ENCODE measurements at places on chromosomes 7 and 10.

DNA sequence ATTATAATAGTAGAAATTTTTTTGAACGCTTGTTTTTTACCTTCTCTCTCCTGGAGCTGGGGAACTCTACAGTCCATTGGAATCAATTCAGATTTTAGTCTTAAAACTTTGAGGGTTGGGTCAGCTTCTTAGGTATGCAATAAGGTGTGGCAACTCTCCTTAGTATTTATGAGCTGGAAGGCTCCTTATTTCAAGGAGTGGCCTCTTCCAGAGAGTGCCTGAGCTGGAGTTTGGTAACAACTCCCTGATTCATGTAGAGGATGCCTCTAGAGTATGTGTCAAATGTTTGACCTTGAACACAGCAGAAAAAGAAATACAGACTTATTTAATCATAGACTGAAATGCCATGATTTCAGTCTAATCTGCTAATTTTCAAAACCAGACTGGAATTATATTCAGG, 11.1 kb downstream of the CDK14 start:
- no peak for DNase-seq

- DNase-seq = no peak
Measured at GRCh38 chr7:151137791-151138152, 29.7 kb downstream of the GBX1 start.

- no peak for DNase-seq
Measured at GRCh38 chr7:34342387-34342786, 315.6 kb upstream of the NPSR1 start.

DNA sequence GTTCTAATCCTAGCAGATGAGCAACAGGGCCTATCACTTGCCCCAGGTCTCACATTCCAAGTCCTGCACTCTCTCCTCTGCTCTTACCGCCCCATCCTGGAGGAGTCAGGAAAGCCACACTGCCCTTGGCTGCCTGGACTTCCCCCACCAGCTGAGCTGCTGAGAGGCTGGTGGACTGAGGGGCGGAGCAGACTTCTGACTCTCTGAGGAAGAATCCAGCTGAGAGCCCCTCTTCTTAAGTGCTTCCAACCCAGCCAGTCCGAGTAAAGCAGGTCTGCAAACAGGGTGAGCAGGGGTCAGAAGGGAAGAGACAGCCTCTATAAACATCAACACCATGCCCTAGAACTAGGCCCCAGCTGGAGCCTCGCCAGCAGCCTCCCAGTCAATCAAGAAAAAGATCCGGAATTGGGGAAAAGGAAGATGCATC, 92.4 kb upstream of the TMEM72 start:
- no peak for DNase-seq

- no peak for DNase-seq
Measured at GRCh38 chr10:71661779-71662336, 57.7 kb downstream of the C10orf105 start.

- DNase-seq = no peak
Measured at GRCh38 chr10:6299234-6299633, 96.5 kb downstream of the PFKFB3 start.

- DNase-seq = no peak
Measured at GRCh38 chr7:66261941-66262340, 56.8 kb downstream of the TPST1 start.

DNA sequence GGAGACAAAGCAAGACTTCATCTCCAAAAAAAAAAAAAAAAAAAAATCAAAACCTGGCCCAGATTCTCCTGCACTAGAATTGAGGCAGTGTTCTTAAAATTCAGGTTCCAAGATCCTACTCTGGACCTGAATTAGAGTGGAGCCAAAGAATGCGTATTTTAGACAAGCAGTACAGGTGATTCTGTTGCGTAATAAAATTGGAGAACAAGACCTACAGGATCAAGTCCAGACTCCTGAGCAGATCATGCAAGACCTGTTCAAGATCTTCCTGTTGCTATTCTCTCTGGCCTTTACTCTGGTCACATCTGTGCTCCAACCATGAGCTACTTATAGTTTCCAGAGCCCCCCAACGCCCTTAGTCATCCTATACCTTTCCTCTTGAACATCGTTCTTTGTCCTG, 51.5 kb upstream of the RSBN1L start:
- DNase-seq = no peak

- no peak for DNase-seq
Measured at GRCh38 chr10:124003871-124004662, 89.3 kb downstream of the CHST15 start.

GRCh38 chr10:101569323-101569621, 18.8 kb downstream of the POLL start:
- DNase-seq = no peak

DNA sequence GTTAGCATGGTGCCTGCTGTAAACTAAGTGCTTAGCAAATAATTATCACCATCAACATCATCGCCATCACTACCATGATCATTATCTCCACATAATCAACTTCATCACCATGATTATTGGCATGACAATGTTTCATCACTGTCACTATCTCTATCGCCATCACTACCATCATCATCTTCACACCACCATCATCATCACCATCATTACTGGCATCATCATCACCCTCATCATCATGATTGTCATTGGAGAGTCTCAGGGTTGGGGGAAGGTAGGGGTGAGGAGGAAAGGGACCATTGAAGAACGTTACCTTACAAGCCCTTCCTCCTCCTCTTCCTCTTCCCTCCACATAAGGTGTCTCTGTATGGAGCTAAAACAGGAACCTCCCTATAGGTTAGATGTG, 54.9 kb upstream of the GPR26 start:
- no peak for DNase-seq

DNA sequence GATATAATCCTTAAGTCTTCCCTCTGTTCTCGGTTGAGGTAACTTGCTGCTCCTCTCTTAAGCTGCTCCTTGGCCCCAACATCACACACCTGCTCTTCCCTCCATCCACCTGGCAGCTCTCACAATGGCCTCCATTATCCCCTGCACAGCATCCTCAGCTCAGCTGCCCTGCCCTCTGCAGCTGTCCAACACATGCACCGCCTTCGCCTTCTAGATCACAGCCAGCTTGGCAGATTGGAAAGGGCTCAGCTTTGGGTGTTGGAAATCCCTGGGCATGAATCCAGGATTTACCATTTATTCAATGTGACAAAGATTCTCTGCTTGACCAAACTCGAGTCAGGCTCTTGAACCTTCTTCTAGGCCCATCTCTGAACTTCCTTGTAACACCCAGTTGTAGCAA, 20.6 kb downstream of the RGR start:
- peak; percentile 1 for DNase-seq

DNA sequence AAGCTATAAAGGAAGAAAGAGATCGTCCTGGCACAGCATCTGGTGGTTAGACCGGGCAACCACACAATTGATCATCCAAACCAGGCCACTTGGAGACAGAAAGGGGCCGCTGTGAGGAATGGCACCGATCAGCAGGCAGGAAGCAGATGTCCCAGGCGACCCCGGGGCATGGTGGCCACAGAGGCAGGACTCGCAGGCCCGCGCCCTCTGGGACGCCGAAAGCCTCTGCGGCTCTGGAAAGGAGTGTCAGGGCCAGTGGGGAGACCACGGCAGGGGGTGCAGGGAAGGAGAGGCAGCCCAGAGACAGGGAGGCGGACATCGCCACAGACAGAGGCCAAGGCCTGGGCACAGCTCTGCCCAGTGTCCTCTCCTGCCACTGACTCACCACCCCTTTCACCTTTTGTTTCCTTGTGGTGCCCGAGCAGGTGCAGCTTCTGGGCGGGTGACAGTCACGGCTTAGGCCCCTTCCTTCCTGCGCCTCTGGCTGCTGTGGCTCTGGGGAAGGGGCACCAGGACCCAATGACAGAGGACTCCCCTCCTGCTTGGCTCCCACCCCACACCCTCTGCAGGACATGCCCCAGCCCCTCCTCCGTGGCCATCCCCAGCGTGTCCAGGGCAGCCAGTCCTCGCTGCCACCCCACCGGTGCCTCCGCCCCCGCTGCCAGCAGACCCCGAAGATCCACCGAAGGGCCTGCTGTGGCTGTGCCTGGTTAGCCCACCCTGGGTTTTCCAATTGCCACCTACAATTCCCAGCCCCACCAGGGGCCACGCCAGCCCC, 10.9 kb downstream of the STK32C start:
- no peak for DNase-seq

DNA sequence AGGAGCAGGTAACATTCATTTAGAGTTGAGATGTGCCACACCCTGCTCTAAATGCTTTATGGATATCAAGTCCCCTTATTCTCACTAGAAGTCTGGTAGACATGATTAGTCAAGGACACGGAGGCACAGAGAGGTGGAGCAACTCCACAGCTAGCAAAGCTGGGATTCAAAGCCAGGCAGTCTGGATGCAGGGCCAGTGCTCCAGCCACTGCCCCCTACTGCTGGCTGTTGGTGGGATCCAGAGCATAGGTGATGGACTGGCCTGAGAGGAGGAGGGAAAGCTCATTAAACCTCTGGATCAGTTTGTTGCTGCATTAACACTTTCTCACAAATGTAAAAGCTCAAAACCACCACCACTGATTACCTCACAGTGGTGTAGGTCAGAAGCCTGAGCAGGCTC, 22.6 kb upstream of the KBTBD2 start:
- no peak for DNase-seq

DNA sequence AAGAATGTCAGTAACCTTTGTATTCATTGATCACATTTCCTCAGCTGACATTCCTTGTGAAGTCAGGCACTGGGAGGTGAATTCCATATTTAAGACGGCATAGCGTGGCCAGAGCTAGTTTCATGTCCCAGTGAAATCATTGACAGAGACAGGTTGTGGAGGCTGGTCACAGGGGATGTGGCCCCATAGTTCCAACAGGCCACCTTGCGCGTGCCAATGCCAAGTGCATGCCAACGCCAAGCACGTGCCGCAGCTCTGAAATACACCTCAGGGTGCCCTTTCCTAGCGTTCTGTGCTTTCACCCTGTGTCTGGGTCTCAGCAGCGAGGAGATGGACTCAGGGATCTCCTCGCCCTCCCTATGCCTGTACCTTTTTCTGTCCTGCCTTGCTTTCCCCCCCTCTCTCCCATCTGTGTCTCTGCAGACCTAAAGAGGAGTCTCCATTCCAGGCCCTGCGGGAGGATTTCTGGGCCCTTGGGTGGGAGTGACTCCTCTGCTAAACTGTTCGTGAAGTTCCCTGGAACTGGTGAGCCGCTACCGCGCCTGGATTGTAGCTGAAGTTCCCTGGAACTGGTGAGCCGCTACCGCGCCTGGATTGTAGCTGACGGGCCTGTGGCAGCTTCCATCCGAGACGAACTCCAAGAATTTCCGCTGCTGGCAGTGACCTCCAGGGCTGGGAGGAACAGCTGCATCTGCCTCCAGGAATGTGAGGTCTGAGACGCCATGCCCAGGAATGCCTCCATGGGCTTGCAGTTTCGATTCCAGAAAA, 19.7 kb downstream of the AQP1 start:
- no peak for DNase-seq

- no peak for DNase-seq
Measured at GRCh38 chr10:33818343-33818742, 483.9 kb upstream of the NRP1 start.

DNA sequence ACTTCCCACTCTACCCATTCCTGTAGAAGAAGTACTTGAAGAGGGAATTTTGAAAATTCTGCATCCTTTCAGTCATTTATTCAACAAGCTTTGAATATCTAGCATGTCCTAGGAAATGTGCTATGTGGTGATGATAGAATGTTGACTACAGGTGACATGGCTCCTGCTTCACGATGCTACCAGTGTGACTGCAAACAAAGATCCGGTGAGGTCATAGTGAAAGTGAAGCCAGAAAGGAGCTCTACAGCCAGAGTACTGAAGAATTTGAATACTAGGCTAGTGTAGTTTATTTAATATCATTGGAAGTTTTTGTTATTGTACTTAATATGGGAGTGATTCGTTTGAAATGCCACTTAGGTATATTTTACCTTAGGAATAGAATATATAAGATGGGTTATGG, 348.1 kb downstream of the TFEC start:
- DNase-seq = no peak

- DNase-seq = no peak
Measured at GRCh38 chr10:121133901-121134300, 282.7 kb downstream of the WDR11 start.

DNA sequence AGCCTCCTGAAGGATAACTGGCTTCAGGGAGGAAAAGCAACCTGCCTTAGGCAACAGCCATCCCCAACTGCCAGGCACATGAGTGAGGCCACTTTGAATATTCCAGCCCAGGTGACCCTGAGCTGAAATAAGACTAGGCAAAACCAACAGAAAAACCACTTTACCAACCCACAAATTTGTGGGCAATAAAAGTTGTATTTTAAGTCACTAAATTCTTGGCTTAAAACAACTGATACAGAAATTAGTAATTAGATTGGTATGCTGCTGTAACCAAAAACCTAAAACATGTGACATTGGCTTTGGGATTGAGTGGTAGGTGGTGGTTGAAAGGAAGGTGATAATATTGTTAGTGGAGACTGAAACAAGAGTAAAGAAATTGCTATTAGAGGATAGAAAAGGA, 39.9 kb downstream of the ABCB4 start:
- no peak for DNase-seq

- no peak for DNase-seq
Measured at GRCh38 chr7:41125343-41125742, 577.5 kb downstream of the INHBA start.

- DNase-seq = no peak
Measured at GRCh38 chr10:14826076-14826829, 11.6 kb downstream of the CDNF start.

GRCh38 chr10:119867317-119867716, 5.3 kb downstream of the MCMBP start:
- DNase-seq = no peak

- DNase-seq = no peak
Measured at GRCh38 chr7:35758421-35758820, 42.4 kb upstream of the SEPTIN7 start.

DNA sequence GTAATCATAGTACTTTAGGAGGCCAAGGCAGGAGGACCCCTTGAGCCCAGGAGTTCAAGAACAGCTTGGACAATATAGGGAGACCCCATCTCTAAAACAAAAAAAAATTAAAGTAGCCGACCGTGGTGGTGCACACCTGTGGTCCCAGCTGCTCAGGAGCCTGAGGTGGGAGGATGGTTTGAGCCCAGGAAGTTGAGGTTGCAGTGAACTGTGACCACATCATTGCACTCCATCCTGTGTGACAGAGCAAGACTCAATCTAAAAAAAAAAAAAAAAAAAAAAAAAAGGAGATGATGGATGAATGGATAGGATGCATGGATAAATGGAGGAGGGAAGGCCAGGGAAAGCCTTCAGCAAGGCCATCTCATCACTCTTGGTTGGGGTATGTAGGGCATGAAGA, 33.4 kb upstream of the BMPR1A start:
- no peak for DNase-seq

GRCh38 chr7:146922782-146923181, 806.2 kb downstream of the CNTNAP2 start:
- DNase-seq = no peak

DNA sequence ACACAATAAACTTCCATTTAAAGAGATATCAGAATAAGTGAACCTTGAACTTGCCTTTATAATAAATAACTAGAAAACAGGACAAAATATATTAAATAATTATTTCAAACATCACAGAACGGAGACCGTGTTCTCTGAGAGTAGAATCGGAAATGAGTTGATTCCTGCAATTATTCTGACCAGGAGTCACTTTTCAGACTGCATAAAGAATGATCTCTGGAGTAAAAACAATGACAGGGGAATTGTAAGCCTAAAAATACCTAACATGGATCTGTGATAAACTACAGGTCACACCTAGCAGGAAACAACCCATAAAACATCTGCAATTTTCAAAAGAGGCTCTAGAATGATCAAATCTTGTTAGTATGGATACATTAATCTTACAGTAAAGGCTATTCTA, 577.5 kb upstream of the SORCS1 start:
- DNase-seq = no peak
